ENCODE measurements at places on chromosomes 11 and 22.

DNA sequence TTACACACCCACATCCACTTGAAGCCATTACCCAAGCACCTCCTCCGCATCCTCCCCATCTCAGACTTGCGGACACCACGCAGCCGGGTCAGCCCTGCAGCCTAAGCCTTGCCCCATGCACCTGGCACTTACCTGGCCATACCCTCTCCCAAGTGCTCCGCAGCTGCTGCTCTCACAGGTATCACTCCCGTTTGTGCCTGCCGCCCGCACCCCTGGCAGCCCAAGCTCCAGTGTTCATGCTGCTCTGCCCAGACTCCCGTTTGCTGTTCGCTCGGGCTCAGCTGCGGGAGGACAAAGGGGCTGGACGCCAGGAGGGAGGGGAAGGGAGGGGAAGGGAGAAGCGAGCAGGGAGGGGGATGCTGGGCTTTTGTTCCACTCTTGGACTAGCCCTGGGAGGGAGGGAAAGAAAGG is at the start of gene KLHL35:
Gene KLHL35, minus strand, starts transcription at position 293 of the 411 bp plus-strand sequence. CDS start 2,574 bp downstream, outside the sequence.
- no peak for DNase-seq

DNA sequence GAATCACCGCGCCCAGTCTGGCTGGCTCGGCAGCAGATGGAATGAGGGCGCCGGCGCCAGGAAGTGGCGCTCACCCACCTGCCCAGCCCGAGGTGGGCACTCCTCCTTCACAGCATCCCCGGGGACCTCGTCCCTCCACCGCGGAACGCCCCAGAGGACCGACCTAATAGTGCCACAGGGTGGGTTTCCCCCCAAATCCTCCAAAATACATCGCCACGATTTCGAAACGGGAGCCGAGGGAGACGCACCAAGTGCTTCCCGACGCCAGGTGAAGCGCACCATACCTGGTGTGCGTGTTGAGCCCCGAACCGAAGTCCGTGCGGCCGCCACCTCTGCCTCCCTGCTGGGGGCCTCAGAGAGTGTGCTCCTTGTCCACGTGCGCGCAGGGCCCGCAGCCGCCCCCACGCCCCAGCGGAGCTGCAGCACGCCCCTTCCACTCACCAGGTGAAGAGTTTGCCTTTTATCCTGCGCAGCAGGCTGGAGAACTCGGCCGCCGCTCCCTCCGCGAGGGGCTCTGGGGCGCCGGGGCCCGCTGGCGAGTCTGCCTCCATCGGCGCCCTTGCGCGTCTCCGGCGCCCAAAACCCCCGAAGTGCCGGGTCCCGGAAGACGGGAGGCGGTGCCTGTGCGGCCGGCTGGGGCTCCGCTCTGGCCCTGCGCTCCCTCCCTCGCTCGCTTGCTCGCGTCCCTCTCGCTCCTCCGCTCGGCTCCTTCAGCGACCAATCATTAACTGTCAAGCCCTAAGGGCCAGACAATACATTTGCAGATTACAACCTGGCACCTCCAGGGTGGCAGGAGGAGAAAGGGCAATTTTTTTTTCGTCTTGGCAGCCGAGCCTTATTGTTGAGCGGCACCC is at the start of gene SLC35F2:
Gene SLC35F2, minus strand, starts transcription at position 571 of the 854 bp plus-strand sequence. Its CDS starts 20 bp downstream, at position 551.
- DNase-seq, result peak; percentile 54

DNA sequence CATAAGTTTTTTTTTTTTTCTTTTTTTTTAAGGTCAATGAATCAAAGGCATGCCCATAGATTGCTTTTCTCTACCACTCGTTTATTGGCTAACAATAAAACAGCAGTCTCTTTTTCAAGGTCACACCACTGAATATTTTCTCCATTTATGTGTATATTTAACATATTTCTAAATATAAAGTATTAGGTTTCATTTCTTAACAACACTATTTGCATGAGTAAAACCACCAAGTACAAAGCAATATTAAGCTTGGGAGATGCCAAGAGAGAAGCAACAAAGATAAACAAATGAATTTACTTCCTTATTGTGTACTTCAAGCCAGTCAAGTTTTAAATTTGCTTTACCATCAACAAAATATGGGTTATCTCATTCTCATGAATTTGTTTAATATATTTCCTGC is 708.9 kb upstream of the CCDC179 start:
- DNase-seq, result no peak

DNA sequence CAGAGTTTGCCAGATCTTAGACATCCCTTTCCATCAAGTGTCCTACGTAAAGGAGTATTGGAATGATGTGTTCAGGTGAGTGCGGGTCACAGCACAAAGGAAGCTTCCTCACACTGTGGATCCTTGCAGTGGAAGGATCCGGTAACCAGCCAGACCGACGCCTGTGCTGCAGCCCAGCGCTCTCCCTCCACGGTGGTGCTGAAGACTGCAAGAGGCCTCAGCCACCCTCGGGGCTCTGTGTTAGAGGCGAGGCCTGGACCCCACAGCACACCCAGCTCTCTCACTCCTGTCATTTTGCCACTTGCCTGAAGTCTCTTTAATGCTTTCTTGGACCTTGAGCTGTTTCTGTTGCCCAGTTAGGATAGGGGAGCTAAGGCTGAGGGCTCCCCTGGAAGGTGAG is 2.4 kb downstream of the TRMU start:
- no peak for DNase-seq

- DNase-seq, result no peak
These were observed 240.2 kb downstream of the TBC1D22A start for GRCh38 chr22:47002692-47003091.

- DNase-seq, result peak; percentile 22
These were observed 852 bp downstream of the TRAF6 start for GRCh38 chr11:36509201-36509639.

- DNase-seq, result no peak
These were observed 22.5 kb downstream of the RCN1 start for GRCh38 chr11:32113200-32113919.

- DNase-seq, result no peak
These were observed 49.4 kb upstream of the ADA2 start for GRCh38 chr22:17268501-17269223.

GRCh38 chr22:27032091-27032761 is 374.8 kb downstream of the MIAT start:
- DNase-seq, result no peak

DNA sequence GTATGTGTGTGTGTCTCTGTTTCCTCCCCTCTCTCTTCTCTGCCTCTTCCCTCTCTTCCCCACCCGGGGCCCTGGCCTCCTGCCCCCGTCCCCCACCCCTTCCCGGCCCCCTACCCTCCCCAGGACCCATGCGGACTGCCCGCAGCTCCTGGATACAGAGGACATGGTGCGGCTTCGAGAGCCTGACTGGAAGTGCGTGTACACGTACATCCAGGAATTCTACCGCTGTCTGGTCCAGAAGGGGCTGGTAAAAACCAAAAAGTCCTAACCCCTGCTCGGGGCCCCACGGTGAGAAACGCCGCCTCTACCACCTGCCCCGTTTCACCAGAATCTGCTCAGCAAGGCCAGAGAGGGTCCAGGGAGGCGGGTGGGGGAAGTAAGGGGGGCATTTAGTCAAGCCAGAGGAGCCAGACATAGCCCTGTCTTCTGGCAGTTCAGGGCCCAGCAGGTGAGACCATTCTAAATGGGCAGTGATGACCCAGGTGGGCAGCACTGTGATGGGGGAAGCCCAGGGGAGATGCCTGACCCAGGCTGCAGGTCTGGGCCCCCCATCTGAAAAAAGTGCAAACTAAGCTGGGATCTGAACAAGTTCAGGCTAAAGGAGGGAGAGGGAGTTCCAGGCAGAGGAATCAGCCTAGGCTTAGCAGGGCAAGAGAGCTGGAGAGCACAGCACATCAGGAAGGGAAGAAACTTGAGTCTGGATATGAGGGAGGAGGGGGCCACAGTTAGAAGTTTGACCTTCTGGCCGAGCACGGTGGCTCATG is 6.4 kb downstream of the SELENOM start:
- no peak for DNase-seq

DNA sequence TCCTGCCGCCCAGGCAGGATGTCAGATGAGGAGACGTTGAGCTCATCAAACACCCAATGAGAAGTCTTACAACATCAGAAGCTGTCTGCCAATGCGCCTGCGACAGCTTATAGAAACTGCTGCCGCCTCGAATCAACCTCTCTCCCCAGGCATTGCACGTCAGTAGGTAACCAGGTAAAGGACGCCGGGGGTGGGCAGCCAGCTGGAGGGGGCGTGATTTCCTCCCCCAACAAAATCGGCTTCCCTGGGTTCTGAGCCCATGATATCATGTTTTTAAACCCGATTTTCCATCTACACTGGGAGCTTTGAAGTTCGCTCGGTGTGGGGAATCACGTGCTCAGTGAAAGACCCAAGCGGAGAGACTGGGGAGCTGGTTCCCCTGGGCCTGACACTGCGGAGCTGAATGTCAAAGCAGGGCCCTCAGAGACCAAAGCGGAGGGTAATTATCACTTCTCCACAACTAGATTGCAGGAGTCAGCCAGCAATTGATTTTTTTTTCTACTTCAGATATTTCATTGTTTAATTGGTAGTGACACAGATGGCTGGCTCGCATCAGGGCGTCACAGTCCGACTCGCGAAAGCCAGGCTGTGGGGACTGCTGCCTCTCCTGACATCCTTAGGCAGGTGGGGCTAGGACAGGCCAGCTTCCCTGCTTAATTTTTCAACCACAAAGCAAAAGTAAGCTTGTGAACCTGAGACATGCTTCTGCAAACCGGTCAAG is 15.4 kb downstream of the FAM83F start:
- no peak for DNase-seq

- no peak for DNase-seq
These were observed 16.6 kb downstream of the RTN4RL2 start for GRCh38 chr11:57476757-57477506.

All from left renal cortex interstitium (tissue), 4 donors.